ENCODE measurements at places on chromosomes 5 and 9.

DNA sequence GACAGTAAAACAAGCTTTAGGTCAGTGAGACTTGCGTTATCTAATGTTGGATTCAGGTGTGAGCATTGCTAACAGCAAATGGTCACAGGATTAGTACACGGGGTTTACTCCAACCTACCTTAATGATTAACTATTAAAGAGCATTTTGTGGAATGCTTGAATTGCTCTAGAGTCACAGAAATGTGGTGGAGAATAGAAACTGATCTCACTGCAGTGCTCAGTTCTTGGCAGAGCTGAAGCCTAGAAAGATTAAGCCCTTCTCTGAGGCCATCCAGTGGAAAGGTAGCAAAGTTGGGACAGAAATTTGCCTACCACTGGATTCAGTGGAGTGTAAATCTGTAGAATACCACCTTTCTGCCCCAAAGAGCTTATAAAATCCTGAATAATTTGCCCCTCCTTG, 60.9 kb downstream of the ICE1 start:
- no peak for DNase-seq

DNA sequence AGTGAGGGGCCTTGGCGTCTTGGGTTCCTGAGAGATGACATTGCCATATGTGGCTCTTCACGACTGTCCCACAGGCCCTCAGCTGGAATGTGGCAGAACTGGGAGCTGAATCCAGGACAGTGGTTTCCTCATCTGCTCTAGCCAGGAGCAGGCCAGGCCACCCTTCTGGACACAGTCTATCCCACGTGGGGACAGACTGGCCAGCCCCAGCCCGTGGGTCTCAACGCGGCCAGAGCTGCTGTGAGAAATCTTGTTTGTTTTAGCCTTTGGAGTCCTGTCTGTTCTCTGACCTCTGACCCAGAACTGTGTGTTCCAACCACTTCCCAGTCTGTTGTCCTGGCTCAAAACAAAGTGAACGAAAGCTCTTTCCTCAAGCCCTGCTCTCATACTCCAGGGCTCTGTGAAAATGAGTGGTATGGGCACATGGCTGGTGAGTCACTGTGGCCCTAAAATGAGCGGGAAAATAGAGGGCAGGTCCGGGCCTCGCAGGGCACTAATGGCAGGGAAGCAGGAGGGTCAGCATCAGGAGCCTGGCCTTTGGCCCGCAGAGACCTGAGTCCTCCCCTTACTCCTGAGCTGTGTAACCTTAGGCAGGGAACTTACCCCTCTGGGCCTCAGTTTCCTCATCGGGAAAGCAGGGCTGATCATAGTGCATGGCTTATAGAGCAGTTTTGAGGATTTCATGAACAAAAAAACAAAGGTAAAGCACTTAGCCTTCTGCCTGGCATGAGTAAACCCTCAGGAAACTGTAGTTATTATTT, 34.8 kb upstream of the GLRX start:
- no peak for DNase-seq

GRCh38 chr5:123549256-123549904, 37.4 kb downstream of the CSNK1G3 start:
- no peak for DNase-seq

DNA sequence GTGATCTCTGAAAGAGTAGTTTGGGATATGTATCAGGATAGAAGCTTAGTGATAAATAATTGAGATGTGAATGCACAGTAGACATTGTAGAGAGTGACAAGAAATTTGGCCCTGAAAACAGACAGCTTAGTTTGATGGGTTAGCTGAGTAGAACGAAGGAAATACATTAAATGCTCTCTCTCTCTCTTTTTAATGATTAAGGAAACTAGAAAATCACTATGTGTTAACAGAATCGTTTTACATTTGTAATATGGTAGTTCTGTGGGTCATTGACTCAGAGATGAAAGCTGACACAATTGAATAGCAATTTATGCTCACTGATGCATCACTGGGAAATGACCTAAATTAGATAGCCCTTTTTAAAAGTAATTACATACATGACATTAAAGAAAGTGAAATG, 739.8 kb upstream of the PTPRD start:
- DNase-seq: no peak

GRCh38 chr5:149780043-149780737, 50.1 kb downstream of the PPARGC1B start:
- no peak for DNase-seq

All from RWPE2 (cell line).